ENCODE measurements at places on chromosomes 7 and 10.

- DNase-seq: no peak
Measured at GRCh38 chr10:49036638-49037037, 78.7 kb downstream of the VSTM4 start.

GRCh38 chr7:46387646-46388045, 466.6 kb upstream of the IGFBP3 start:
- DNase-seq: no peak

DNA sequence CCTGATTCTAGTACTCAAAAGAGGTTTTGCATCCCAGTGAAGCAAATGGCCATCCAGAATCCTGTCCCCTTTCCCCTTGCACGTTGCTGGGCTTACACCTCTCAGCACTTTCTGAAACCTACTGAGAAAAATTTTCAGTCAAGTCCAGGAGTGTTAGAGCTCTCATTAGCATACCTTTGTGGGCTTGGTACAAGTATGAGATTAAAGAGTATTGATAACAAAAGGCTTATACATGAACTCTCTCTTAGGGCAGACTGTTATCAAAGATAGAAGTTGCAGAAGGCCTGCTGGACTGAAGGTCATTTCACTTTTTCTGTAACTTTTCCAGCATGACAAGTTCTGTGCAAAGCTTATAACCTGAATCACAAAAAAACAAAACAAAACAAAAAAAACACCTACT, at the start of gene ASAH2:
TSS of gene ASAH2 (minus strand) at position 123 of the 400 bp plus-strand sequence. CDS start 2,906 bp downstream, outside the sequence.
- no peak for DNase-seq

DNA sequence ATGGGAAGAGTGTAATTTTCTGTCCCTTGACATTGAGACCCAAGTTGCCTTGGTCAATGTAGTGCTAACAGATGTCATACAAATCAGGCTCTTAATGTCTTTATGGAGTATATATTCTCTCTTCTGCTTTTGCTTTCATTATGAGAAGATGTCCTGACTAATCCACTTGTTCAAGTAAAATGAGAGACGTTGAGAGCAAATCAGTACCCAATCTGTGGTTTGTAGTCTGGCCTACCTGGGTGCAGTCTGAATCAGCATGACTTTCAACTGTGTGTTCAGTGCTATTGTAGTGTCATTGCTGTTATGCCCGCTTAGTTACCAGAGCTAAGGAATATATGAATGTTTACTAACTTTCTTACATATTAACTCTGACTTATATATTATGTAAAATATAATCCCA, 612.4 kb downstream of the ANKRD7 start:
- DNase-seq: no peak
